Fibroblast of pulmonary artery (primary cell): ENCODE measurements at places on chromosomes 6 and 20.

DNA sequence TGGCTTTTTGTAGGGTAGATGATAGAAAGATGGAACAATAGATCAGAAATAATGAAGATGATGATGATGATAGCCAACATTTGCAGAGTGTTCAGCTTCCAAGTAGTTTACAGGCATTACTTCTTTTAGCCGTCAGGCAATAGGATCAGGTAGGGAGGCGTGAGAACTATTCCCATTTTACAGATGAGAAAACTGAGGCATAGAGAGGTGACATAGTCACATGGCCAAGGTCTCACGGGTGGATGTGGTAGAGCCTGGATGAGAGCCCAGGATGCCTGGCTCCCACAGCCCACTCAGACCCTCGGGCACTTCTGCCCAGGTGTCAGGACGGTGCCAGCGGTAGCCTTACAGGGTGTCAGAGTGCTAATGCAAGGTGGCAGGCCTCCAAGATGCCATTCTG, 26.0 kb upstream of the TM9SF4 start:
- no peak for DNase-seq

DNA sequence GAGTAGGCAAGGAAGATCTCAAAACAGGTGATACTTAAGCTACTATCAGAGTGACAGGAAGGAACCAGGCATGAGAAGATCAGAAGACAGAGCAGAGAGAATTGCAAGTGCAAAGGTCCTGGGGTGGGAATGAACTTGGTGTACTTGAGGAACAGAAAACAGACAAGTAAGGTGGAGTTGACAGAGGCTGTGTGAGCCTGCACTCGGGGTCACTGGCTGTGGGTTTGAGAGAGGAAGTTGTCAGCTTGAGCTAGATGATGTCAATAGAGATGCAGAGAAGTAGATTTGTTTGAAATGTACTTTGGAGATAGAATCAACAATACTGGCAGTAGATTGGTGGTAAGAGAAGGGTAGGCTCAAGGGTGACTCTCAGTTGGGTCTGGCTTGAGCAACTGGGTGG, 209.5 kb downstream of the CLIC5 start:
- no peak for DNase-seq

DNA sequence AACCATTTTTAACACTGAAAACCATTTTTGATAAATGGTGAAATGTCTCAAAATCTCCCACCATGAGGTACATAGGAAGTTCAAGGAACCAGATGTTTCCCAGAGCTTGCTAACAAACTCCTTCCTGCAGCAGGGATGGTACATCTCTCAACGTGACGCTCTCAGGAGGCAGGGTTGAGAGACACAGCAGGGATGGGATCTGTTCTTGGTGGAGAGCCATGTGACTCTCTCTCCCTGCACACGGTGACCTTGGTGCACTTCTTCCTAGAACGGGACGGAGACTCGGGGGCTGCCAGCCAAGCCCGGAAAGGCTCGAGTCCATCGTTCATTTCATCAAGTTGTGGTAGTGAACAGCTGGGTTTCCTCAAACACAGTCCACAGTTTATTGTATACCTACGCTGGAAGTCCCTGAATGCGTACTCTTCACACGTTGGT, 94.2 kb downstream of the FAM50B start:
- peak; percentile 94 for DNase-seq

GRCh38 chr6:37889051-37889450, 69.5 kb downstream of the ZFAND3 start:
- no peak for DNase-seq

GRCh38 chr6:160344271-160344670, 3.9 kb upstream of the SLC22A3 start:
- DNase-seq, result peak; percentile 13

- DNase-seq, result peak; percentile 39
Observed at GRCh38 chr6:54291738-54292137, 16.5 kb upstream of the TINAG start.

DNA sequence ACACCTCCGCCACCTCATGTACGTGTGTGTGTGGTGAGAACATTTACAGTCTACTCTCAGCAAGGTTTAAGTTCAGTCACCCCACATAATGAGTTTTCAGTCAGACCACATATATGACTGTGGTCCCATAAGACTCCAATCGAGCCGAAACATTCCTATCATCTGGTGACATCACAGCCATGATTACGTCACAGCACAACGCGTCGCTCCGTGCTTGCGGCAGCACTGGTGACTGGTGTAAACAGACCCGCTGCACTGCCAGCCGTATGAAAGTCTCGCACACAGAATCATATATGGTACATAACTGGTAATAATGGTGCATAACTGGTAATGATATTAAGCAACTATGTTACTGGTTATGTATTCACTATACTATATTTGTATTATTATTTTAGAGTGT, 150.7 kb downstream of the DLL1 start:
- DNase-seq, result no peak

DNA sequence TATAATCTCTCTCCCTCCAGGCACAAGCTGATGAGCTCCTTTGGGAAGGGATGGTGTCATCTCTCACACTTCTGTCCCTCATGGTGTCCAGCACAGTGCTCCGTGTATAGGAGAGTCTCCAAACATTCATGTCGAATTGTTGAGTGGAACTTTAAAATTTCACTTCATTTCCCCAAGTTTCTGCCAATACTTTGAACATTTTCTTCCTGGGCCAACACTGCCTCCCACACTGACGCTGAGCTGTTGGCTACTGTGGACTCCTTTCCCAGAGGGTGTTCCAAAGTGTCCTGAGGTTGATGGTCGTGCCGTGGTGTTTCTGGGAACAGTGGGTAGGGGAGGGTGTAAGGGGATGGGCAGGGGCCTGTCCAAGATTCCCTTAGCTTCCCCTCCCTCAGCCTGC, 122.7 kb downstream of the TIAM2 start:
- no peak for DNase-seq

DNA sequence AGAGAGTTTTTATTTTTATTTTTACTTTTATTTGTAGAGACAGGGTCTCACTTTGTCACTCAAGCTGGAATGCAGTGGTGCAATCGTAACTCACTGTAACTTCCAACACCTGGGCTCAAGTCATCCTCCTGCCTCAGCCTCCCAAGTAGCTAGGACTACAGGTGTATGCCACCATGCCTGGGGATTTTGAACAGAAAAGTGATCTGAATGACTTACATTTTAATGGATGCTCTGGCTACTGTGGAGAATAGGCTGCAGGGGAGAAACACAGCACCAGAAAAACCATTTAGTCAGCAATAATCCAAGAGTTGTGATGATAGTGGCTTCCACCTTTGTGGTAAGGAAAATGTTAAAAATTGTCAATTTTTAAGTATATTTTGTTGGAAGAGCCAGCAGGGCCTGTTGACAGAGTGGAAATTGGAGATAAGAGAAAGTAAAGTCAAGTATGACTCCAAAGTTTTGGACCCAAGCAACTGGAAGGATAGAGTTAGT, 106.0 kb upstream of the LOC128125822 start:
- DNase-seq, result no peak

DNA sequence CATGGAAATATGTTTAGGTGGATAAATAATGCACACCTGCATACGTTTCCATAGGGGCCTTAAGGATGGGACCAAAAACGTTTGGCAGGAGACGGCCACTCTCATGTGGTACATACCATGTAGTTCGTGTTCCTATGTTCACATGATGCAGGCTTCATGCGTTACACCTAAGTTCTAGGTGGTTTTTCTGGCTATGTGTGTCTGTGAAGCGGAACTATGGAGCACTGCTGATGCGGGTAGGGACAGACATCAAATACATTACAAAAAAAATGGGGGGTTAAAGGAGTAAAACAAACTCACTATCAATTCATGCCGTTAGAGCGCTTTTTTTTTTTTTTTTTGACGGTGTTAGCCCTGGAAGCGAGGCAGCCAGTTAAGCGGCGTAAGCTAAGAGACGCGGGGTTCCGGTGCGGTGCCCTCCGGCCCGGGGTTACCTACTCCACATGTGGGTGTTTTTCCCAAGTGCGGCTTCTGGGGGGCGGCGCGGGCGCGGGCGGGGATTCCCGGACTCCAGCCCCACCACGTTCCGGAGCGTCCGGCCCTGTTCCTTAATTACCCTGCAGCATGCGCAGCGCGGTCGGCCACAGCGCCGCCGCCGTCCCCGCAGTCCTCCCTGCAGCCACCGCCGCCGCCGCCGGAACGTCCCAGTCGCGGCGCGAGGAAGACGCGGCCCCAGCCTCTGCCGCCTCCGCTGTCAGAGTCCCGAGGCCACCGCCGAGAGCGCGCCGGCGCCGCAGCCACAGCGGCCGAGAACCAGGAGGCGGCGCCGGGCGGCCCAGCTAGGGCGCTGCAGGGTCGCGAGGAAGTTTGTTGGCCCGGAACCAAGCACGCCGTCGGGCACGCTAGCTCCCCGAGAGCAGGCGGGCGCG, 648 bp downstream of the COL19A1 start:
- peak; percentile 16 for DNase-seq

GRCh38 chr6:22247916-22248482, 48.8 kb downstream of the PRL start:
- peak; percentile 46 for DNase-seq

- no peak for DNase-seq
Observed at GRCh38 chr20:17767624-17768023, 67.9 kb downstream of the BANF2 start.

DNA sequence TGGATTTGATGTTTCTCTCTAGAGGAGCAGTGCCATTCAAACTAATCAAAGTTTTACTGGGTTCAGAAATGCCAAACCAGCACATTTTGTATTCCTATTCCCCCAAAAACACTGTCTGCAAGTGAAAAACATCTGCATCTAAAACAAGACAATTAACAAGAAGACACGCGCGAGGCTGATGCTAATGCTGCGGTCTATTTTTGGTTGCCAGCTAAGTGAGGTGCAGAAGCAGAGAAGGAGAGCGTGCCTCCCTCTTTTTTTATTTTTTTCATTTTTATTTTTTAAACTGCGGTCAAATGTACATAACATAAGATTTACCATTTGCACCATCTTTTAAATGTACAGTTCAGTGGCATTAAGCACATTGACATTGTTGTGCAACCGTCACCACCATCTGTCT, 641.1 kb downstream of the DHX35 start:
- DNase-seq, result no peak

DNA sequence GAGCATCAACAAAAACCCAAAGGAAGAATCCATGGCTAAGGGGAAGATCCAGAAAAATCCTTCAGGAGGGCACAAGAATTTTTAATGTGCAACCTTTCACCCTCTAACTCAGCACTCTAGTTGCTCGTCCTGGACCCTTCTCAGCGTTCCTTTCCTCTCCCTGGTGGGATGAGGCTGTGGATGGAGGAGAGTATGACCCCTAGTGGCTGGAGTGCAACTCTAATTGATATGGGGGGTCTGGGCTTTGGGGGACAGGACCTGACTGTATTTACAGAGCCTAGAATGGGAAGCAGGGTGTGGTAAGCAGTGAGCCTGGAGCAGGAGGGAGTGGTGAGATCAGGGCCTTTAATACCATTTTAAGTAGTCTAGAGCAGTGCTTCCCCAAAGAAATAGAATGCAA, 83.9 kb upstream of the CEP85L start:
- DNase-seq, result peak; percentile 37

GRCh38 chr20:36836591-36837269, 39.2 kb upstream of the TLDC2 start:
- peak; percentile 60 for DNase-seq

GRCh38 chr6:105781915-105782314, 304.2 kb upstream of the PRDM1 start:
- no peak for DNase-seq

DNA sequence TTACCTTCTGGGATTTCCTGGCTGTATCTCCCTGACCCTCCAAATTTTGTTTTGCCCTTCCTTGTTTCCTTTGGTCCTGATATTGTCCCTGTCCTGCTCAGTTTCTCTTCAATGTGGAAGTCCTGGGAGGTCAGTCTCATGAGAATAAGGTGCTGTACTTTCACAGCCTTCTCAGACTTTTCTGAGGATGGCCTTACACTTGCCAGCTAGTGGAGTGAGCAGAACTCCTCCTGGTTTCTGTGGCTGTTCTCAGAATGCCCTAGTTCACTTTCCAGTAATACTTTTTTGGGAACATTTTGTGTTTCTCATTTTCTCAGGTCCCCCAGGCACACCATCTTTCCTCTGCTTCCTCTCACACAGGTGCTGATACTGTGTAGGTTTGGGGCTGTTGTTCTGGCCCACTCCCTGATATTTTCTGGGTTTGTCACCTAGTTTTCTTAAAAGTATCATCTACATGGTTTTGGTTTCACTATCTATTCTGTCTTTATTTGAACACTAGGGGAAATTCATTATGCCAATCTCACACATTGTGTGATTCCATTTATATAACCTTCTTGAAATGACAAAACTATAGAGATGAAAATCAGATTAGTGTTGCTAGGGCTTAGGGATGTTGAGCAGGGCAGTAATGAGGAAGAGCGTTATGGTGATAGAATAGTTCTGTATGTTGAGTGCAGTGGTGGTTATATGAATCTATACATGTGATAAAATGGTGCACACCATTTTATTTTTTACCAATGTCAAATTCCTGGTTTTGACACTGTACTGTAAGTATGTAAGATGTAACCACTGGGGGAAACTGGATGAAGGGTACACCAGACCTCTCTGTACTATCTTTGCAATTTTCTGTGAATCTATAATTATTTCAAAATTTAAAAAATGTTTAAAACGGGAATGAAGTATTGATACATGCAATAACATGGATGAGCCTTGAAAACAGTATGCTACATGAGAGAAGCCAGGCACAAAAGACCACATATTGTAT, 27.2 kb upstream of the BRPF3 start:
- DNase-seq, result no peak

DNA sequence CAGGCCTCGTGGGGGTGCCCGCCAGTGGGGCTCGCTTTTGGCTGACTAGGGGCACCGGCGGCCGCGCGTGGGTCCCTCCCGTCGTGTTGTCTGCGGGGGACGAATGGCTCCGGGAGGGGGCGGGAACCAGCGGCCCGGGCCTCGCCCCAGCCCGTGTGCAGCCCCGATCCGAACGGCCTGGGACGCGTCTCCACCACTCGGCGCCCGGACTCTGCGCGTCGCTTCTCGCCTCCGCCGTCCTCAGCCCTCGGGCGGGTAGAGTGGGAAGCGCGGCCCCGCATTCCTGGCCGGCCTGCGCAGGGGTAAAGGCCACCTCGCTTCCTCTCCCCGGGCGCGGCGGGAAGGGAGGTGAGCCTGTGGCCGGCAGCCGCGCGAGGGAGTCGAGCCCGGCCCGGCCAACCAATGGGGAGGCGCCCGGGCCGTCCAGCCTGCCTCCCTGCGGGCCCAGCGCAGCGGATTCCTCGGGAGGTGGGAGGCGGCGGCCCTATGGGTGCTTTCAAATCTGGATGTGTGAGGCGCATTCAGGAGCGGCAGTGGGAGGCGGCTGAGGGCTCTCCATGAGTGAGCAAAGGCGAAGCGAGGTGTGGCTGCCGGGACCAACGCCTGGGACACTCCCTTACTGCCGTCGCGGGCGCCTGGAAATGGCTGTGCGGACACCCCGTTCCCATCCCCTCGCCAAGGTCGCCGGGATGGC, 1.1 kb upstream of the ZBTB46 start:
- no peak for DNase-seq

DNA sequence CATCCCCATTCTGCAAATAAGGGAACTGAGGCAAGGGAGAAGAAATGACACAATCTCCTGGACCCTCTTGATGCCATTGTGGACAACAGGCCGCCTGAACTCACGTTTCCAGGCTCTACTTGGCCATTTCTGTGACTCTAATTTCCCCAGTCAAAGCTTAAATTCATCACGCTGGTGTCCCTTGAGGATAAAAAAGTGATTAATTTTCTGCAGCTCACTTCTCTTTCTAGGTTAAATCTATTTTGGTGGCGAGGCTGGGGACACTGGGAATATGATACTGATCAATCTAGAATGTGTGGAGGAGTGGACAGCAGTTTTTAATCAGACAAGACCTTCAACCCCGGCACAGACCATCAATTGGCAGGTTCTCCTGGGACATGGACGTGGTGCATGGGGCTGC, 168.2 kb upstream of the SULF2 start:
- no peak for DNase-seq
